ENCODE measurements at places on chromosomes 1 and 21.

- no peak overlapping the region for H3K4me3 ChIP-seq
- peaks cover 87% of the 10 kb centered on the region for H3K4me1 ChIP-seq
- no peaks in the 10 kb centered on the region for H3K27me3 ChIP-seq
These were observed 79.7 kb downstream of the TGFBR3 start for GRCh38 chr1:91806181-91806768.

GRCh38 chr1:204524986-204525385, 8.8 kb downstream of the MDM4 start:
- peaks cover 46% of the 10 kb centered on the region for H3K4me1 ChIP-seq
- no peak overlapping the region for H3K4me3 ChIP-seq
- peaks cover 60% of the 10 kb centered on the region for H3K36me3 ChIP-seq
- peak overlapping the region; percentile 67 for H3K27ac ChIP-seq
- H3K27me3 ChIP-seq = no peaks in the 10 kb centered on the region
- no peak for DNase-seq

- no peak for DNase-seq
- no peak overlapping the region for H3K27ac ChIP-seq
- H3K4me3 ChIP-seq = no peak overlapping the region
- no peaks in the 10 kb centered on the region for H3K4me1 ChIP-seq
These were observed 167.1 kb downstream of the KCNJ6 start for GRCh38 chr21:37749132-37749531.

- H3K4me1 ChIP-seq = no peaks in the 10 kb centered on the region
- no peaks in the 10 kb centered on the region for H3K27me3 ChIP-seq
- no peak overlapping the region for H3K4me3 ChIP-seq
These were observed 669.0 kb downstream of the RWDD3 start for GRCh38 chr1:95903060-95903459.

DNA sequence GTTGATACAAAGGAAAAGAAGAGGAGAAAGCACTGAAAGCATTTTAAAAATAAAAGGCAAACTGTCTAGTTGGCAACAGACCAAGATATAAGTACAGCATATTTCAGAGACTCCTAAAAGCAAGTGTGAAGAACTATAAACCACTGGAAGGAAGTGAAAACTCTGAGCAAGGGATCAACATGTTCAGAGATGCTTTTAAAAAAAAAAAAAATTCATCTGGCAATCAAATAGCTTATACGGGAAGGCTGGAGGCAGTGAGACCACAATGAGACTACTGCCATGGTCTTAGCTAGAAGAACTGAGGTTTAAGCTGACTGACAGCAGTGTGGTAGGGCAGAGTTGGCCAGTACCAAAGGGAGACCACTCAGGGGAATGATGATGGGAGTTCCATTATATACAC, 124.3 kb downstream of the VAV3 start:
- H3K27me3 ChIP-seq = no peaks in the 10 kb centered on the region
- no peak overlapping the region for H3K4me3 ChIP-seq
- H3K4me1 ChIP-seq = peaks cover 56% of the 10 kb centered on the region
- H3K27ac ChIP-seq = peak overlapping the region; percentile 6
- no peak for DNase-seq

DNA sequence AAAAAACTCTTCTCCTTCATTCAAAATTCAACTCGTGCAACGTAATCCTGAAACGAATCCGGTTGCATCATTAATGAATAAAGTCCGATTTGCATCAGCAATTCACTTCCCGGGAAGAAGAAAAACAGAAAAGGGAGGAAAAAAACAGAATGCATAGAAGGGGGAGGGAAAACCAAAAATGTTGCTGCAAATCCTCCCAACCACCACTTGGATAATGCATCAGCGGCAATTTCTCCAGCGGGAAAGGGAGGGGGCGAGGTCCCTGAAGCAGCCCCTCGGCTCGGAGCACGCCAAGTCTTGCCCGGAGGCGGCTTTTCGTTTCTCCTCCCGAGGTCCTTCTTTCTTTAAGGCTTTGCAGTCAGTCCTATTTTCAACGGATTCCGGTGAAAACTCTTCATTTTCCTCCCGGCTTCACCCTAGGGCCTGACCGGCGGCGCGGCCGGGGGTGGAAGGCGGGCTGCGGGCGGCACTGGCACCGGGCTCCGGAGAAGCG, 723 bp downstream of the CDC42BPA start:
- no peak for DNase-seq

GRCh38 chr1:163912170-163912884, 590.6 kb downstream of the NUF2 start:
- H3K36me3 ChIP-seq = no peaks in the 10 kb centered on the region
- DNase-seq = no peak
- H3K4me1 ChIP-seq = no peaks in the 10 kb centered on the region
- no peak overlapping the region for H3K27ac ChIP-seq
- no peaks in the 10 kb centered on the region for H3K27me3 ChIP-seq
- H3K4me3 ChIP-seq = no peak overlapping the region

GRCh38 chr21:26982767-26983166, 15.9 kb upstream of the ADAMTS5 start:
- H3K27me3 ChIP-seq = no peaks in the 10 kb centered on the region
- DNase-seq = no peak
- no peak overlapping the region for H3K27ac ChIP-seq
- no peaks in the 10 kb centered on the region for H3K4me1 ChIP-seq
- H3K36me3 ChIP-seq = no peaks in the 10 kb centered on the region

DNA sequence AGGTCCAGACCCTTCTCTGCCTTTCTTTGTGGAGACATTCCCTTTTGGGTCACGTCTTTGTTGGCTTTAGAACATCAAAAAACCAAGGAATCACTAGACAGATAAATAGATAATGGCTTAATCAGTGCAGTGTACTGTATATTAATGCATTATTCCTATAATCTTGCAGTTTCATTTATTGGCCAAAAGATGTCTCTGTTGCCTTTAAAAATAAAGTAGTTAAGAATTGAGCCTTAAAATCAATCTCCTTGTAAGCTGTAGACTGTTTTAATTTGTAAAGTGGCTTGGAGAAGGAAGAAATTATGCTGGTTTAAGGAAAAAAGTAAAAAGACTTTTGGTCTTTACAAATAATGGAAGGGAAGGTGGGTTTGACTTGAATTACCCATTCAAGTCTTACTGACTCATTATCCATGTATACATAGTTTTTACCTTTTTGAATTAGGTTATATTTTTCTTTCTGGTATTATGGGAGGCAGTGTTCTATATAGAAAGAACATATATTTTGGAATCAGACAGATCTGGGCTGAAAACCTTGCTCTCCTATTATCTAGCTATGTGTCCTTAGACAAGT, 84.6 kb downstream of the VPS13D start:
- no peak for DNase-seq
- peaks cover 3% of the 10 kb centered on the region for H3K4me1 ChIP-seq
- no peak overlapping the region for H3K27ac ChIP-seq
- H3K4me3 ChIP-seq = no peak overlapping the region
- H3K36me3 ChIP-seq = peaks cover 40% of the 10 kb centered on the region

DNA sequence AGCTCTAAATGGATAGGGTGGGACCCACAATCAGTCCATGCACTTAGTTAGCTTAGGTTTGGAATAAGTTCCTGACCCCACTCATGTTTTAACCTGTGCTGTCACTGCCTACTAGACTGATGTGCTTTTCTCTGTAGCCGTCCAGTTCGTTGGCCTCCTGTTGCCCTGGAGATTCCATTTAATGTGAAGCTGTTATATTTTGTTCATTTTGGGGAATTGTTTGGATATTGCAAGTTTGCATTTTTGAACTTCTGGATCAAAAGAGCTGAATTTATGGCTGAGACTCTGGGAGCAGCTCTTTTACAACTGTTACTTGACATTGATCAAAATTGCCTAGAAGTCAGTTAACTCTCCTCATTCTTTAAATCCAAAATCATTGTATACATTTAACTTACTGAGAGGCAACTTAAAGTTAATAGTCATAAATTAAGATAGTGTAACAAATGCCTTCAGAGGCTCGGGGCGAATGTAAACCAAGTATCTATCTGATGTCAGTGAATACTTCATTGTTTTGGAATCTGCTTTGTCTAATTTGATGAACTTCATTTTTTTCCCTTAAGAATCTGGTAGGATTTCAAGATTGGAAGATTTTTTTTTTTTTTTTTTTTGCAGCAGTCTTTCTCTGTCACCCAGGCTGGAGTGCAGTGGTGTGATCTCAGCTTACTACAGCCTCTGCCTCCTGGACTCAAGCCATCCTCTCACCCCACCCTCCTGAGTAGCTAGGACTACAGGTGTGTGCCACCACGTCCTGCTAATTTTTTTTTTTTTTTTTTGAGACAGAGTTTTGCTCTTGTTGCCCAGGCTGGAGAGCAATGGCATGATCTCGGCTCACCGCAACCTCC, 38.1 kb downstream of the MIGA1 start:
- H3K36me3 ChIP-seq = peaks cover 40% of the 10 kb centered on the region
- no peaks in the 10 kb centered on the region for H3K4me1 ChIP-seq
- DNase-seq = no peak
- no peaks in the 10 kb centered on the region for H3K27me3 ChIP-seq
- H3K27ac ChIP-seq = no peak overlapping the region
- H3K4me3 ChIP-seq = no peak overlapping the region

GRCh38 chr1:22267413-22268175, 124.7 kb upstream of the WNT4 start:
- H3K27ac ChIP-seq = no peak overlapping the region
- H3K27me3 ChIP-seq = peaks cover 29% of the 10 kb centered on the region
- no peaks in the 10 kb centered on the region for H3K4me1 ChIP-seq

- H3K36me3 ChIP-seq = no peaks in the 10 kb centered on the region
- no peaks in the 10 kb centered on the region for H3K27me3 ChIP-seq
- DNase-seq = no peak
- H3K4me3 ChIP-seq = no peak overlapping the region
- H3K4me1 ChIP-seq = peaks cover 4% of the 10 kb centered on the region
- no peak overlapping the region for H3K27ac ChIP-seq
These were observed 85.7 kb downstream of the ST6GALNAC3 start for GRCh38 chr1:76160225-76160624.

- no peak overlapping the region for H3K27ac ChIP-seq
- no peak for DNase-seq
These were observed 363.0 kb downstream of the ZP4 start for GRCh38 chr1:237527761-237528160.

Data from activated naive CD4-positive, alpha-beta T cell treated with anti-CD3 and anti-CD28 coated beads, Interleukin-2, amount 10 ng/mL, durations not matched to agents 7 days and 5 days (primary cell).